Activated CD4-positive, CD25-positive, alpha-beta regulatory T cell treated with anti-CD3 and anti-CD28 coated beads, Interleukin-2, amount 50 U/mL, for 16 hours (primary cell): ENCODE measurements at places on chromosomes 2 and 18.

- peak; percentile 10 for DNase-seq
Observed at GRCh38 chr2:151410485-151410834, 758 bp downstream of the RIF1 start.

- DNase-seq: no peak
Observed at GRCh38 chr2:241870611-241871537, 1.3 kb downstream of the RTP5 start.

- no peak for DNase-seq
Observed at GRCh38 chr2:46202987-46203386, 94.2 kb upstream of the EPAS1 start.

DNA sequence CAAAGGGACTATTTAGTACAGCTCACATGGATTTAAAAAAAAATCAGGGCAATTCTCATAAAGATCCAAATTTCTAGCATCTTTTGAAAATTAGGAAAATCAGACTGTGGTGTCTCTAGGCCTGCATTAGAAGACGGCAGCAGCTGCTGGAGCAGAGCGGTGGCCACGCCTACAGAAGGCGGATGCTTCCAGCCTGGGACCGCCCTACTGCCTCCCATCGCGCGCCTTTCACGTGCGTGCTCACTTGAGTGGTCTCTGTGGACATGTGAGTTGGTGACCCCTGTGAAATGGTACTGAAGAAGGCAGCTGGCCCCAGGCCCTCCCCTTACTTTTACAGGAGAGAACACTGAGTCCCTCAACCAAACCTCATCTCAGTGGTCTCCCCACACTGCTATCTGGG is 15.2 kb upstream of the ZFP36L2 start:
- no peak for DNase-seq

GRCh38 chr2:216665242-216665641 is 30.1 kb downstream of the IGFBP5 start:
- DNase-seq: no peak

DNA sequence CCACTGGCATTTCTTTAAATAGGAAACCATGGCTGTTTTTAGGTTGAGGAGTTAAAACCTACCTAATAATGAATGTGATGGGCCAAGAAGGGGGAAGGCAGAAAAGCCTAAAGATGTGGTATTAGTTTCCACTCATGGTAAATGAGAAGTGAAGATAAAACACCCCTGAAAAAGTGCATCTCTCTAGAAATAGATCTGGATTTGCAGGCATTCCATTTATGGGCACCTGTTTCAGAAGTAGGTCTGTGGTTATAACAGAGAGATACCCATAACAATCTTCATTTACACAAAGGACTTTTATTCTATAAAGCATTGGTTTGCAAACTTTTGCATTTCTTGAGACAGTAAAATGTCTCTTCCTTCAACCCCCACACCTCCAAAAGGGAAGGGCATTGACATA is 62.1 kb downstream of the PRKCE start:
- DNase-seq: no peak

GRCh38 chr2:61426267-61426897 is 44.5 kb downstream of the USP34 start:
- DNase-seq: peak; percentile 51

DNA sequence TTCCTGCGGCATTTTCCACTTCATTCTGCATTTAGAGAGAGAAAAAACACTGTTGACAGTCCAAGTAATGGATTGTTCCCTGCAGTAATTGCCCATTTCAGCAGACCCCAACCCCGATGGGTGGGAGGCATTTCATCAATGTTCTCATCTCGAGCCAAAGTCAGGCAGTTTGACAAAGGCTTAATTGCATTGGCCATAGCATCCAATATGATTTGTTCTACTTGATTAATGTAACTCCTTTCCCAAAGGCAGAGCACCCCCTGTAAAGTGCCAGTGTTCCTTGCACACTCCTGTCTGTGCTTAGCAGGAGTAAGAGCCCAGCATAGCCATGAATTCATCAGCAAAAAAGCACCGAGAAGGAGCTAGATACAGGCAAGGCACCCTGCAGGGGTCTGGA is 174.4 kb downstream of the SEPTIN10 start:
- DNase-seq: no peak

DNA sequence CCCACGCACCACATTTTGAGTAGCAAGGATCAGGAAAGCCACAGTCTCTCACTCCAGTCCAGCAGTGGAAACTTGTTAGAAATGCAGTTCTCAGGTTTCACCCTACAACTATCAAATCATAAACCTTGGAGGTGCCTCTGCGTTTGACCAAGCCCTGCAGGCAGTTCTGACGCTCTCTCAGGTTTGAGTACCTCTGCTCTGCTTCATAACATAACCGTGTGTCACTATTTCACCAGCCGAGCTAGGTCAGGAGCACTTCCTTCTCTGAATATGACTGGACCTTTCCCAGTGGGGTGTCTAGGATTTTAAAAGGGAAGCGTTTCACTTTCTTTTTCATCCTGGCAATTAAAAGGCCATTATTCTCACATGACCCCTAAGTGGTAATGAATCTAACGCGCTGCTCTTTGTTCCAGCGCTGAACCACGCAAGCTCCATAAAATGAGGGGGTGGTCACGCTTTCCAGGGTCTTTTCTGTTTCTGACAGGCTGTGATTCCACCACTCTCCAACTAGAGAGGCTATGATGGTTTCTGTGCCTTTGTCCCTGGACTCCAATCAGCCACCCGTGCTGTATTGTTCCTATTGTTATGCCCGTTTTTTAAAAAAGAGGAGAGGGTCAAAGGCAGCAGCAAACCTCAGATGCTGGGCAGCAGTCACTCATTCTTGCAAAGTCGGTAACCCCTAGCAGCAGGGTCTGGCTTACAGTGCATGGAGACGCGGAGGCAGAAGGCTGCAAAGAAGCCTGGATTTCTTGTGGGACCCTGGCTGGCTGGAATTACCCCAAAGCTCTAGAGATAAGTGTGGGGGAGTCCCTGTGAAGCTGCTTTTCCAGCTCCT is 75.2 kb upstream of the CTNNA2 start:
- no peak for DNase-seq

DNA sequence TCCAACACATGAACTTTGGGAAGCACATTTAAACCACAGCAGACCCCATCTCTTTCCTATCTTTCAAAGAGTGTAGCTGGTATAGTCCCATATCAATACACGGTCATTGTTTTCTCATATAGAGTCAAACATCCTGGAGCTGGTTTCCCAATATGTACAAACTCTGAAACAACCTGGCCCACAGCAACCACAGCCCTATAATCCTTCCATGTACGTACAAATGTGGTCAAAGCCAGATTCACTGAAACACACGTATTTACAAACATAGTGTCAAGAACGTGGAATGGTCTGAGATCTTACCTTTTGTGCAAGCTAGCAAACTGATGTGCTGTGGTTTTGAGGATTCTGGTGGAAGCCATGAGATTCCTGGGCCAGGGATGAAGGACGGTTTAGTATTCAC is 97.3 kb downstream of the HS1BP3 start:
- no peak for DNase-seq

DNA sequence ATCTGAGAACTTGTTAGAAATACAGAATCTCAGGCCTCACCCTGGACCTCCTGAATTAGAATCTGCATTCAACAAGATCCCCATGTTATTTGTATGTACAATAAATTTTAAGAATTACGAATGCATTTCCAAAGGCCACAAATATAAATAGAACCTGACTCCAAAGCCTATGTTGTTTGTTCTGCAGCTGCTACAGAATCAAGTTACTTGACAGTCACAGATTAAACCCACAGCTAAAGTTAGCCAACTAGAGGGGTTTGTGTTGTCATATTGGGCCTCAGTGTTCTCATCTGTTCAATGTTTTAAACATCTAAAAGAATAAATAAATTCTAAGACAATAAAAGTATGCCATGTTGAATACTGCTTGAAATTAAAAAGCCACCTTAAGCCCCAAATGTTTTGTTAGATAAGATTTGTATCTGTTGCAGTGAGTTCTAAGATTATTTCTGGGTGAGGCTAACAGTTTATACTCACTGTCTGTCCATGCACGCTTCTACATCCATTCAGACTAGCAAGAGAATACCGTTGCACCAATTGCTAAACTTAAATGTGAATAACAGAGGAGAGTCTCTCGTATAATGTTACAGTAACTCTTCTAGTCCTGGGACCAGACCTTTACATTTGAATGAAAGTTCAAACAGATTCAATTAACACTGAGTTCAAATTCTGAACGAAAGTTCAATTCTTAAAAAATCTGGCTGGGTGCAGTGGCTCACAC is 200.4 kb downstream of the MEMO1 start:
- DNase-seq: no peak

- DNase-seq: no peak
Observed at GRCh38 chr2:215717501-215718381, 281.9 kb upstream of the FN1 start.

DNA sequence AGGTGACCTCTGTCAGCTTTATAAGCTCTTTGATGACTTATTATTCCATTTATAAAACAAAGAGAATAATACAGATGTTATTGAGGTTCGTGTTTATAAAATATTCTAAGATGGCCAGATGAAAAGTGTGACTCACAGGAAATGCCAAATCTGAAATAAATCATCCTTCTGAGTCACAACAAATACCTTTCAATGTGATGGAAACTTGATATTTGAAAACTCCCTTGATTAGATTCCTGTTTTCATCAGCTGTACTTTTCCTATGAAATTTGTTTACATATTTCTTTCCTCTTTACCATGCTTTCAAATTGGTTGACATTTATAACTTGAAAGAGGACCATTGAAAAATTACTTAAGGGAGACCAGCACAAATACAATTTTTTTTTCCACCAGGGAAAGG is 30.6 kb upstream of the PPP1R1C start:
- no peak for DNase-seq

DNA sequence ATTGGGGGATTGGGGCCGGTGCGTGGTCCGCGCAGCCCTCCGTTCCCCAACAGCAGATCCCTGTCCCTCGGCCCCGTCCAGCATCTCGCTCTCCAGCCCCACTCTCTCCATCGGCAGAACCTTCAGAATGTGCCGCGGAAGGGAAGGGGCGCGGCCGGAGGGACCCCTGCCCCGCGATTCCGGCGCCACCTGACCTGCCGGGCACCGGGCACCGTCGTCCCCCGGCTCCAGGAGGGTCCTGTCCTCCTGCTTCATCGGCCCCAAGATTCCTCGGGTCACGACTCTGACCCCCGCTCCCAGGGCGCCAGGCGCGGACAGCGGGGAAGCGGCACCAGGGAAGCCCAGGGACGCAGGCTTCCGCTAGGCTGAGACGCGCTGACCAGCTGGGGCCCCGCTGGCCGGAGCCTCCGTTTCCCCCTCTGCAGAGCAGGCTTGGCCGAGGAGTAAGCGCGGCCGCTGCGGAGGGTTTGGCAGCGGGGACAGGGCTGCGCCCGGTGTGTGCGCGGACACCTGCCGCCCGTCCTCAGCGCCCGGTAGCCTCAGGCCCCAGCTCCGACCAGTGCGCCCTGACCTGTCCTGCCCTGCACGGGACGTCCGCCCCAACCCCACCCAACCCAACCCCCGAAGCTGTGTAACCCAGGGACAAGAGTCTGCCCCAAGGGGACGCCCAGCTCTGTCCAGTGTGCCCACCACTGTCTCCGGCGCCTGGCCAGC is 16.8 kb upstream of the BOK start:
- no peak for DNase-seq

DNA sequence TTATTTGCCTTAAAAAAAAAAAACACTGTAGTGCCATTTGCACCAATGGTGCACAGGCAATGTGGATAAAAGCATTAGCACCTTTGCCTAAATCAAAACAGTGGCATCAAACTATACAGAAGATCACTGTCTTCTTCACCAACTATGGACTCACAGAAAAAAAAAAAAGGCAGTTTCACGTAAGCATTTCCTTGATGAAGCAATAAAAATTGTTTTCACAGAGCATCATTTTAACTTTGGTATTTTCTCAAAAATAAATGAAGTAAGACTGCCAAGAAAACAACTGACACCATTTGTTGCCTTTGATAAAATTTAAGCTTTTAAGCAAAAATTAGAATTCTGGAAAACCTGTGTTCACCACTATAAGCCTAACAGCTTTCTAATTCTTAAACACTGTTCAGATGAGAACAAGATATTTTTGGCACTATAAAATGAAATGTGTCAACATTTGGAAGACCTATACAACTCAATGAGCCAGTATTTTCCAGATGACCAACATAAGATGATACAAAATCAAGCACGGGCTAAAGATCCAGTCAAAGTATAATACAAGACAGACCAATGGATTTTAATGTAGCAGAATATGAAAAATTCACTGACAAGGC is 21.1 kb downstream of the METTL8 start:
- DNase-seq: no peak

DNA sequence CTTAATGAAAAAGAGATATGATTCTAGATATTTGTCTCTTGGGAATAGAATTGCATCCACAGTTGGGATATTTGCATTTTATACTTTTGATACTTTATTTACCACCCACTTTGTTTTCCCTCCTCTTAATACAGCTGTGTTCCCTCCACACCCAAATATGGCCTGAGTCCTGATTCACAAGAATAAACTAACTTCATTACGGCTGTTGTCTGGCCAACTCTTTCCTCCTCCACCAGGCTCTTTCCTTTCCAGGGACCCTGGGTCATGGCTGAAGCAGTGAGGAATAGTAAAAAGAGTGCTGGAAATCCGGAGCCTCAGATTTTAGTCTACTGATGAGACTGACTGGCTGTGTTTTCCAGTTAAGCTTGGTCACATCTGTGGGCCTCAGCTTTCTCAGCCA is 48.4 kb upstream of the STAM2 start:
- DNase-seq: no peak

GRCh38 chr2:168278424-168278888 is 31.1 kb upstream of the STK39 start:
- DNase-seq: no peak

GRCh38 chr2:127355407-127356008 is 32.3 kb downstream of the MAP3K2 start:
- no peak for DNase-seq

- DNase-seq: no peak
Observed at GRCh38 chr18:12657684-12658425, at the start of gene SPIRE1. TSS of gene SPIRE1 (minus strand) at chr18:12658107. CDS start at chr18:12657866, 241 bp downstream.

DNA sequence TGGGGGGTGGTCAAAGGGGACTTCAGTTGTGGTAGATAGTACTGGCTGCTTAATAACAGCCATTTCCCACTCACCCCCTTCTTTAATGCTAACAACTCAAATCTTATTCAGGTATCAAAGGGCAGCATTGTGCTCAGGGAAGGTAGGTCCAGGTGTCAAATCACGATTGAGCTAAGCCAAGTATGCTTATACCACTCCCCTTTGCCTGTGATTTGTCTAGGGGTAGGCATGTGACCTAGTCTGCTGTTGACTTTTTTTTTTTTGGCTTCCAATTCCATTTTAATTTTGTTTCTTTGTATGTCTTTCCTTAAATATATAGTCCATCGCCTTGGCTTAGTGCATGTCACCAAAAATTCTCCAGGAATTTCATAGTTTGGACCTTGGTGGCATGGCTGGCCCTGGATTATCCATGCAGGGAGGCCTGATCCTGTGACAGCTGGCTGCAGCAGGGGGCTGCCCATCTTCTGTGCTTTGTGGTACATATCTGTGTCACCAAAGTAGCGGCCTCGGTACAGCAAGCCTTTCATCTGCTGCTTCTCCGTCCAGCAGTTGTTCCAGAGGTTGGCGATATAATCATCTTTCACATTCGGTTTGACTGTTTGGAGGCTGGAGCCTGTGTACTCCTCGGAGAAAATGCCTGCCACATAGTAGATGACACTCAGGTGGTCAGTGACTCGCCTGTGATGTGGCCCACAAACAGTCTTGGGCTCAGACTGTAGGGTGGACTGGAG is 68.1 kb upstream of the SPRED2 start:
- DNase-seq: no peak
